ENCODE measurements at places on chromosomes 13 and 19.

GRCh38 chr13:25771641-25772478 is 280.0 kb downstream of the SHISA2 start:
- DNase-seq = no peak

DNA sequence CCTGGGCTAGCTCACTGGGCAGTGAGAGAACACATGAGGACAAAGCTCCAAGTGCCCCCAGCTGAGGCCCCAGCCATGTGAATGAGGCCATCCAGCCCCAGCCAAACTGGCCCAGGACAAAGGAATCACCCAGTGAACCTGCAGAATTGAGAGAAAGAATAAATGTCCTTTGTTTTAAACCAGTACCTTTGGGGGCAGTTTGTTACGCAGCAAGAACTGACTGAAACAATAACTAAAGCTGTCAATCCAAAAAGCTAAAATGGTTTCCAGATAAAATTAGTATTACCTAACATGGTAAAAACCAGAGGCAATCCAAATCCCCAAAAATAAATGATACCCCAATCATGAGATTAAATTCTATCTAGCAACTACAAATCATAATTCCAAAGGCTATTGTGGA is 69.6 kb downstream of the ZNF557 start:
- no peak for DNase-seq

- no peak for DNase-seq
Measured at GRCh38 chr19:16896146-16897028, 7.6 kb downstream of the F2RL3 start.

DNA sequence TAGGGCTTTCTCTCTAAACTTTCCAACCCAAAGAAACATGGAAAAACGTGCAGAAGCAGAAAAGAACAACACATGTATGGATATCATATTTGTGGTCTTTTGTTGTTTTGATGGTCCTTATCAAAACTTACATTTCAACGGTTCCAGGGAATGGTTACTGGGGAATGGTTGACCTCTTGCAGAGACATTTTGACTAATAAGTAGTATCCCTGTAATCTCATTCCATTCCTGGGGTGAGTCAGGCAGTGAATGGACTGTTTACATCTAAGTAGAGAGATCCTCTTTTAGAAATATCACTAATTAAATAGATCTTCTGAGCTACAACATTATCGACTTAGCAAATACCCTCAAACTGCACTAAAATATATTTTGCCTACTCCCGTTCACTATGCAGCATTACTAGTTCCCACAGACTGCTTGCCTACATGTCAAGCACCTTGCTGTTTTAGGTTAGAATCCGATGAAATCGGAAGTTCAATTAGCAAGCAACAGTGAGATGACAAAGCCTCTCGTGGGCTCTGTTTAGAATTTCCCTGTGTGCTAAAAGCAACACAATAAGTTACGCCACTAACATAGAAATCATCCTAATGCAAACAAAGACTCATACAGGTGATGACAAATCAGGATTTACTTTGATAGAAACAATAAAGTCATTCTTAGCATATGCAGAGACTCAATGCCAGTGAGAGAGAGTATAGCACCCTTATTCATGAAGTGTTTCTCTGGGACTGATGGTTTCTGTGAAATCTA is 797.7 kb upstream of the ARGLU1 start:
- no peak for DNase-seq

- no peak for DNase-seq
Measured at GRCh38 chr13:90824032-90824431, 523.5 kb upstream of the MIR17HG start.

- DNase-seq = no peak
Measured at GRCh38 chr19:32581705-32582179, 752 bp downstream of the PDCD5 start.

- DNase-seq = no peak
Measured at GRCh38 chr13:78409172-78409571, 194.2 kb downstream of the POU4F1 start.

DNA sequence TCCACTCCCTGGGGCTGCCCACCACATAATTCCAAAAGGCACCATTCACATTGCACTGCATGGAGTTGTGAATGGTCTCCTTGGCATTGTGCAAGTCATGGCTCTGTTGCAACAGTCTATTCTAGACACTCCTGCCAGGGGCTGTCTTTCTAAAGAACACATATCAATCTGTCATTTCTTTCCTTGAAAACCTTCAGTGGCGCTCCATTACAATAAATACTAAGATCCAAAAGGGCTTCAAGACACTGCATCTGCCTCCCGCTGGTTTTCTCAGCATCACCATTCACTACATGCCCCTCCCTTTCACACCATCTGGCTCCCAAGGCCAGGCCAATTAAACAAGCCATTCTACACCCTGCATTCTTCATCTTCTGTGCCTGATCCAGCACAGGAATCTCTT is 32.2 kb upstream of the TM9SF2 start:
- no peak for DNase-seq

DNA sequence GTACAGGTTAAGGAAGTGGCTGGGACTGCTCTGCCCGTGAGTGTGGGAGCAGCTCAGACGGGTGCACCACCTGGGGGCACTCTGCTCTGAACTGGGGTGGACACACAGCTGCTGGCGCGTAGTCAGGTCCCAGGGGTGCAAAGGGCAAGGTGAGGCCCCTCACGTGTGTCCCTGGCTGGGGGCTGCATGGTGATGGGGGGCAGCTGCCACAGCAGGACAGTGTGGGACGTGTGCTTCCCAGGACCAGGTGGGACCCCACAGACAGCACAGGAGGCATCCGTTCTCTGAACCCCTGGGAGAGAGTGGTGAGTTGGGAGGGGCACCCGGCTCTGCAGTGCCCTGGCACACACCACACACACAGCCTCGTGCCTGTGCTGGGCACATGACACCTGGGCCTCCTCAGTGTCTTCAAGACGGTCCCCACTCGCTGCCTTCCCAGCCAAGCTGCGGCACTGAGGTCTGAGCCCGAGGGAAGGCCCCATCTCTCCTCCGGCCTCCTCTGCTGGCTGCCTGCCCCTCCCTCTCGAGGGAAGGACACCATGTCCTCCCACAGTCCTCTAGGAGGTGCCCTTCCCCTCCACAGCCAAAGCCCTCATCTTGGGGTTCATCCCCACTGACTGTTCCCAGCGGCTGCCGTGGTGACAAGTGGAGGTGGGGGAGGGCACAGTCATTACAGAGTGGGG is 24.7 kb downstream of the CILP2 start:
- DNase-seq = no peak

- DNase-seq = no peak
Measured at GRCh38 chr13:110841406-110841805, 73.5 kb downstream of the ANKRD10 start.

DNA sequence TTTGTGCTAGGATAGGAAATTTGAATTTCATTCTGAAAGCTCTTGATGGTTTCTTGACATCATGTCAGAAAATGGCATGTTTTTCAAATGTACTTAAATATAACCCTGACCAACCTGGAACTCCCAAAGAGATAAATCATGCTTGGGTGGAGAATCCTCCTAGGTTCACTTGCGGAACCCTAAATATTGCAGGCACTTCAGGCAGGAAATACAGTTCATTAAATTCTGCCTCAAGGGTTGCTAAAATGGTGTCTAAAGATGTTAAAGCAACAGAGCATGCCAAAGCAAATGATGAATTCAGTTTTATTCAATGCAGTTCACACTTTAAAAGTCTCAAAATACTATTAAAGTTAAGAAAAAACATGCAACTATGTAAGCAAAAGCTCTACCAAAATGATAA is 415.9 kb downstream of the SLITRK6 start:
- no peak for DNase-seq

DNA sequence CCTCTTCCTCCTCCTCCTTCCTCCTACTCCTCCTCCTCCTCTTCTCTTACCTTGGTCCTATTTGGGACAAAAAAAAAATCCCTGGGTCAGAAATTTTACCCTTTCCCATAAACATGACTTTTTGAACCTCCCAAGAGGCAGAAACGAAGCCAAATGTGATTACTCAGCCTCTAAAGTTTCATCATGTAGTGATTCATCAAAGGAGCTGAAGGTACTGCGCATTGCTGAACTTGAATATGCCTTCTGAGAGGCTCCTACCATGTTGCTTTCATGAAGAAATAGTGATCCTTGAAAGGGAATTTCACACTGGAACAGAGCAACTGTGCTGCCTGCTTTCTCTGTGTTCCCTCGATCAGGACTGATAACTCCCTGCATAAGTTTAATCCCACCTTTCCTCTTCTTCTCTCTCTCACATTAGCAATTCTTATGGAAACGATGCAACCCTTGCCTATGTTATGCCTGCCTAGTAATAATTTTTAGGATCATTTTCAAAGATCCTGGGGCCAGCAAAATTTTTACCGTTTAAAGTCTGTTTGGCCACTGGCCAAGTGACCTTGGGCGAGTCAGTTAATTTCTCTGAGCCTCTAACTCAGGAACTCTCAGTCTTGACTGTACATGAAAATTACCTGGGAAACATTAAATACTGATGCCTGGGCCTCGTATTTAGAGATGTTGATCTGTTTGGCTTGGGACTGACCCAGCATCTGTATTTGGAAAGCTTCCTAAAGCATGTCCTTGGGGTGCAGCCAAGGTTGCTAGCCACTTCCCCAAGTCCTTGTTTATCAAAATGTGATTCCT is 149.5 kb downstream of the DCT start:
- DNase-seq = no peak

DNA sequence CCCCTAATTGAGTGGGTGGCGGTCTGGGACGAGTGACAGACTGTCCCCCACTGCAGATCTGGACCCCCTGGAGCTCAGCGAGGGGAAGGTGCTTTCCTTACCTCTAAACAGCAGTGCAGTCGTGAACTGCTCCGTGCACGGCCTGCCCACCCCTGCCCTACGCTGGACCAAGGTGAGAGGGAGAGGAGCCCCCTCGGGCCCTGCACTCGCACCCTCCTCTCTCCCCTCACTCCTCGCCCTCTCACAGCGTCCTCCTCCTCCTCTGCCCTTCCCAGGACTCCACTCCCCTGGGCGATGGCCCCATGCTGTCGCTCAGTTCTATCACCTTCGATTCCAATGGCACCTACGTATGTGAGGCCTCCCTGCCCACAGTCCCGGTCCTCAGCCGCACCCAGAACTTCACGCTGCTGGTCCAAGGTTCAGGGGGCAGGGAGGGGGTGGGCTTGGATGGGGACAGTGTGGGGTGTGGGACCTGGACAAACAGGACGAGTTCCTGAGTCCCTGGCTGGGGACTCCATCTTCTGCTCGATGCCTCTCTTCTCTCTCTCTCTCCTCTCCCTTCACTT is 9.6 kb downstream of the BCAM start:
- DNase-seq = no peak

DNA sequence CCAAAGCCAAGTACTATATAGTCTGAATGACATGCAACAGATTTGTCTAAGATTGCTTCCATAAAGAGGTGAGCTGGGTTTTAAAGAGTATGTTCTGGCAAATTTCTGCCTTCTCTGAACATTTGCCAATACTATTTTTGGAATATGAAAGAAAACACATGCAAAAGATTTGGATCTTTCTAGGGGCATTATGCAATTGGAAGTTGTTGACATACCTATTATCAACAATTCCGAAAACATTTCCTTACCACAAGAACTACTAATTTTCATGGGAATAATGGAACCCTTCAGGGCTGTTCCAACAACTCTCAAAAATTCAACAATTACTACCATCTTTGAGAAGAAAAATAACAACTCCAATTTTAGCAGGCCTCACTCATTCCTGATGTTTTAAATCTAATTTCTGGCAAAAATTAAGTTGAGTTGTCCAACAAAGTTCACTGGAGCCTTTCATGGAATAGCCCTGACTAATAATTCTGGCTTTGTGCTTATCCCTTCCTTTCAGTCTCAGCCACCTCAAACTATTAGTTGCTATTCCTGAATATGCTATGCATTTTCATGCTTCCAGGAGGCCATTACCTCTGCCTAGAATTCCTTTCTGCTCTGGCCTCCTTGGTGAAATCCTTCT is 250.0 kb downstream of the RGCC start:
- DNase-seq = no peak

DNA sequence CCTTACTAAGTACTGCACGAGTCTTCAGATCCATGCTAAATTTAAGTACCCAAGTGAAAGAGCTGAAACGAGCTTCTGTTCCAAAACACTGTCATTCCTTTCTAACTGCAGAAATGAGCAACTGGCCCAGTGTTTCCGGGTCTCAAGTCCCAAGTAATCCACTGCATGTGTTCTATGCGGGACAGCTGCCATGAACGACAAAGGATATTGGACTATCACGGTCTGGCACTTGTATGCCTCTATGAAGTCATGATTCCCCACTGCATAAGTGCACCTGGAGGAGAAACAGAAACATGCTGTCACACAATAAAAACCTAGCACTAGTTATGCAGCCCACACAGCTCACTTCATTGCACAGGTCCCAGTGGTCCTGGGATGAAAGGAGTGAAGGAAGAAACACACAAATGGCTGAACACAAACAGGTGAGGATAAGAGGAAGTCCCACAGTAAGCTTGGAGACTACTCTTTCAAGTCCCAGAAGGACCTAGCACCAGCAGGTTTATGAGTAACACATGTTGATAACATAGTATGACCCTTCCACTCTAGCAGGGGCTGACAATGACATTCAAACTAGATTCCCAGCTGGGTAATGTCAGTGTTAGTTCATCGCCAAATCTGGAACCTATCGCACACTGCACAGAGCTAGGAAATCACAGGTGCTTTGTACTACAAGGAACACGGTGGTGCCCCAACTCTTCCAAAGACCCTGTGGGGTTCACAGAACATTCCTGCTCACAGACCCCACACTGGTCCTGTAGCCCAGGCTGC is 11.3 kb downstream of the PCID2 start:
- no peak for DNase-seq

- DNase-seq = no peak
Measured at GRCh38 chr13:103044056-103044455, 22.2 kb downstream of the SLC10A2 start.

Data from activated CD4-positive, alpha-beta T cell treated with anti-CD3 and anti-CD28 coated beads for 24 hours (primary cell).